ENCODE measurements at places on chromosomes 7 and 10. TPM values are rescaled to one million over a fixed set of nuclear protein-coding genes. Genes with fewer than 3 reads are reported as not detected.

GRCh38 chr10:19245889-19246752 lies 197.5 kb downstream of the MALRD1 start:
- no peaks in the 10 kb centered on the region for H3K27me3 ChIP-seq
- H3K4me3 ChIP-seq = no peak overlapping the region
- no peak for DNase-seq
- no peaks in the 10 kb centered on the region for H3K4me1 ChIP-seq
- H3K36me3 ChIP-seq = no peaks in the 10 kb centered on the region
- no peak overlapping the region for H3K27ac ChIP-seq

DNA sequence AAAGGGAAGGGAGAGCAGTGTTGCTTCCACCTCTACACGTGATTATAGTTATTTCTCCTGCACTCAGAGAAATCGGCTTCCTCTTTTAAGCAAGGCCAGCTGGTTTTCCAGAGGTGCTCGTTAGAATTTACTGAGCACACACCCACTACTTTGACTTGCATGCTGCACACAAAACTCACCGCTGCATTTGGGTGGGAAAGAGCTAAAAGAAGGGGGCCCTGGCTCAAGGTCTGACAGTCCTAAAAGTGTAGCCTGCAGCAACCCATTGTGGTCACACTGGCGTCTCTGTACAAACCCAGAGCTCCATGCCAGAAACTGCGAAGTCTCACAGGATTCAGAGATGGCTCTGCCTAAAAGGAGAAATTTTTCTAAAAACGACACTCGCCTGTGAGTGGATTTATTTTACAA lies 133.7 kb downstream of the SLC25A13 start:
- no peaks in the 10 kb centered on the region for H3K27me3 ChIP-seq
- no peaks in the 10 kb centered on the region for H3K36me3 ChIP-seq
- peak overlapping the region; percentile 16 for H3K4me3 ChIP-seq
- peak; percentile 13 for DNase-seq
- peaks cover 7% of the 10 kb centered on the region for H3K4me1 ChIP-seq
- peak overlapping the region; percentile 49 for H3K27ac ChIP-seq

- no peak overlapping the region for H3K27ac ChIP-seq
- H3K4me3 ChIP-seq = no peak overlapping the region
- H3K4me1 ChIP-seq = no peaks in the 10 kb centered on the region
- no peak for DNase-seq
- no peaks in the 10 kb centered on the region for H3K27me3 ChIP-seq
- H3K36me3 ChIP-seq = no peaks in the 10 kb centered on the region
Observed at GRCh38 chr7:92656121-92656520, 65.9 kb upstream of the FAM133B start.

- H3K27me3 ChIP-seq = no peaks in the 10 kb centered on the region
- H3K36me3 ChIP-seq = no peaks in the 10 kb centered on the region
- no peak overlapping the region for H3K27ac ChIP-seq
- no peak for DNase-seq
Observed at GRCh38 chr10:131575877-131576276, 264.4 kb upstream of the TCERG1L start.

DNA sequence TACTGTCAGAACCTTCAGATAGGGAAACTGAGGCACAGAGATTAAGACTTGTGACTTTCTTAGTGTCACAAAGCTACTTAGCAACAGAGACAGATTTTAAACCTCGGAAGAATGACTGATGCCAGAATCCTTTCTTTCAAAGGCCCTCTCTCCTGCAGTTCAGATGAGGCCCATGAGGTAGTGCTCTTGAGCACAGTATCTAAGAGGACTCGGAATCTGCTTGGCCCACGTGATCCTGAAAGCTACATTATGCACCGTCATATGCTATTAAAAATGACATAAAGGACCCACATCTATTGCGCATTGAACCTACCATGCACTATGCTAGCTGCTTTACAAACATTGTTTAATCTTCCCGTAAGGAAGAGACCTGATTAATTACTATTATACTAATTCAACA lies 355.9 kb downstream of the SFMBT2 start:
- no peaks in the 10 kb centered on the region for H3K4me1 ChIP-seq
- no peak for DNase-seq
- H3K4me3 ChIP-seq = no peak overlapping the region
- H3K27ac ChIP-seq = no peak overlapping the region

Gene WEE2
- polyA plus RNA-seq = 0.11 TPM

Gene LIPF
- not detected for polyA plus RNA-seq

Gene ZNF503
- 21.1 TPM for polyA plus RNA-seq

- H3K27me3 ChIP-seq = no peaks in the 10 kb centered on the region
- peak; percentile 69 for DNase-seq
- no peak overlapping the region for H3K4me3 ChIP-seq
- H3K27ac ChIP-seq = peak overlapping the region; percentile 73
Observed at GRCh38 chr7:75054744-75055143, 18.9 kb downstream of the RCC1L start.

DNA sequence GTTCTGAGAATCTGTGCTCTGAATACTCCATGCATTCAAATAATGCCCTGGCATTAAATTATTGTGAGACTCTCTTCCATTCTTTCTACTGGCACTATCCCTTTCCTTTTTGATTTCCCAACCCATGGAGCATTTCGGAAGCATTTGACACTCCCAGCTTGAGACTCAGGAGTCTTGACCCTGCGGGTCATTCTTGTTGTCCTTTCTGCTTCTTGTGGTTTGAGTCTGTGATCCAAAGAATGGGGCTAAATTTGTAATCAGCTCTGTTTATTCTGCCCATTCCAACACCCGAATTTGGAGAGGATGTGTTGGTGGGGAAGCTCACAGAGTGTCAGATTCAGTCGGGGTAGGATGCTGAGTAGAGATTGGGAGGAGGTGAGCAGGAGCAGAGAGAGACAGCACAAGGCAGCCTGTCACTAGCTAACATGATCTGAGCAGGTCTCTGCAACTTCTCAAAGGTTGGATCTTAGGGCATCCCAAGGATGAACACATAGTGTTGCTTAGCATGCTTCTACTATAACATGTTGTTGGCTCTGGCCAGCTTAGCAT lies 80.4 kb upstream of the BMPER start:
- H3K36me3 ChIP-seq = no peaks in the 10 kb centered on the region
- no peak for DNase-seq
- no peak overlapping the region for H3K27ac ChIP-seq
- H3K27me3 ChIP-seq = no peaks in the 10 kb centered on the region
- no peaks in the 10 kb centered on the region for H3K4me1 ChIP-seq
- H3K4me3 ChIP-seq = no peak overlapping the region

DNA sequence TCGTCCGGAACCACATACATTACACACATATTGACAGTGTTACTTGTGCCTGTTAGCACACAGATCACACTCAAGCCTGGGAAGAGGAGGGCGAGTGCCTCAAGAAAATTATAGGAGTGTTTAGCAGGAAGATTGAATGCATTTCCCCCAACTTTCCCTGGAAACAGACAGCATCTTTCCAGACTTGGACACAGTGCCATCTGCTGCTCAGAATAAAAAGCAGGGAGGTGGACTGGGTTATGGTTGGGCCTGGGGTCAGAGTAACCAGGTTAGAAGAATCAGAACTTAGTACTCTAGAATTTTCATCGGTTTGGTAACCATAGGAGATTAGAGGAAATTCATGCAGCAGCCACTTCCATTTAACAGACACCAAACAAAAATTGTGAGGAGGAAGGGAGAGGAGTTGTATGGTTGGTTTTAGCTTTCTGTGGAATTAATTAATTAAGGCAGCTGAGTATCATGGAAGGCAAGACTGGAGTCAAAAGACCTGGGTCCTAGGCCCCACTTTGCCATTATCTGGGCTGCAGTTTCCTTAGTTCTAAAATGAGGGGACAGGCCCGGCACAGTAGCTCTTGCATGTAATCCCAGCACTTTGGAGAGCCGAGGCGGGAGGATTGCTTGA lies 43.4 kb upstream of the OPTN start:
- no peaks in the 10 kb centered on the region for H3K36me3 ChIP-seq
- no peaks in the 10 kb centered on the region for H3K27me3 ChIP-seq
- no peaks in the 10 kb centered on the region for H3K4me1 ChIP-seq
- H3K27ac ChIP-seq = no peak overlapping the region

DNA sequence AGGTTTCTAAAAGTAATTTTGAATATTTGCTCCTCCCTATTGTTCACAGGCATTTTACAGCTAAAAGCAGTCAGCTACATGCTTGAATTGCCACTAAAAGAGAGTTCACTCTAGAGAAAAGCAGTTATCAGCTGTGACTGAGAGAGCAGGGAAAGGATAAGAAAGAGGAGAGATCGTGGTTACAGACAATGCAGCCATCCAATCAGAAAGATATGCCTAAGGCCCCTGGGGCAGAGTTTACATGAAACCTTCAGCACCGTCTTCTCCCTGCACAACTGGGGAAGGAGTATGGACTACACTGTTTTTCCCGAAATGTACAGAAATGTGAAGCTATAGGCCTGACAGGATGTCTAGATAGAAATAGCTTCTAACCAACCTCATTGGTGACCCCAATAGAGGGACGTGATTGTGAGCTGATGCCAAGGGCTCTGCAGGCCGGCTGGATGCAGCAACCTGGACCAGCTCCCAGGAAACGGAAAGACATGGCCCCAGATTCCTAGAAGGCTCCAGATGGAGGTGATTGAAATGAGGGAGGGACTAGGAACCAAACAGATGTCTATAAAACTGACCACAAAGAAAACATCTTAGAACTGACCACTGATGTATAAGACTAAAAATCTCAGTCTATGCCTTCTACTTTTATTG lies 3.2 kb upstream of the VSTM4 start:
- H3K27me3 ChIP-seq = no peaks in the 10 kb centered on the region
- peaks cover 8% of the 10 kb centered on the region for H3K4me1 ChIP-seq
- DNase-seq = no peak
- no peak overlapping the region for H3K27ac ChIP-seq
- H3K36me3 ChIP-seq = no peaks in the 10 kb centered on the region
- H3K4me3 ChIP-seq = no peak overlapping the region

- no peak overlapping the region for H3K27ac ChIP-seq
- no peak for DNase-seq
- H3K4me1 ChIP-seq = no peaks in the 10 kb centered on the region
Observed at GRCh38 chr10:1677307-1677939, 59.9 kb downstream of the ADARB2 start.

DNA sequence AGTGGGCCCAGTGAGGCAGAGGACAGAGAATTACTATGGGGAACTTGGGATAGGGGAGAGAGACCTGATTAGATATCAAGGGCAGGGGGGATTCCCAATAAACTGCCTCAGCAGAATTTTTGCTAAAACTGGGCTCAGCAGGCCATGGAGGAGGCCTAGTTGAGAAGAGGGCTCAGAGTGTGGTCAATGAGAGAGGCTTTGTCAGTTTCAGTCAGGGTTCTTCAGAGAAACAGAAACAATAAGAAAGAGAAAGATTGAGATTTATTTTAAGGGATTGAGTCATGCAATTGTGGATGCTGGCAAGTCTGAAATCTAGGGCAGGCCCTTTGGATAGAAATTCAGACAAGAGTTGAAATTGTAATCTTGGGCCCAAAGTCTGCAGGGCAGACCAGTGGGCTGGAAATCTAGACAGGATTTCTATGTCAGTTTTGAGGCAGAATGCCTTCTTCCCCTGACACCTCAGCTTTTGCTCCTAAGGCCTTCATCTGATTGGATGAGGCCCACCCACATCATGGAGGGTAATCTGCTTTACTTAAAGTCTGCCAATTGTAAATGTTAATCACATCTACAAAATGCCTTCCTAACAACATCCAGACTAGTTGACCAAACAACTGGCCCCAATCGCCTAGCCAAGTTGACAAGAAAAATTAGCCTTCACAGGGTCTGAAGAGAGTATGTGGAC lies 33.5 kb upstream of the CCSER2 start:
- no peak overlapping the region for H3K4me3 ChIP-seq
- no peaks in the 10 kb centered on the region for H3K27me3 ChIP-seq
- no peaks in the 10 kb centered on the region for H3K4me1 ChIP-seq
- no peak overlapping the region for H3K27ac ChIP-seq
- DNase-seq = no peak
- no peaks in the 10 kb centered on the region for H3K36me3 ChIP-seq

Gene SLC26A5
- 0.06 TPM for polyA plus RNA-seq

DNA sequence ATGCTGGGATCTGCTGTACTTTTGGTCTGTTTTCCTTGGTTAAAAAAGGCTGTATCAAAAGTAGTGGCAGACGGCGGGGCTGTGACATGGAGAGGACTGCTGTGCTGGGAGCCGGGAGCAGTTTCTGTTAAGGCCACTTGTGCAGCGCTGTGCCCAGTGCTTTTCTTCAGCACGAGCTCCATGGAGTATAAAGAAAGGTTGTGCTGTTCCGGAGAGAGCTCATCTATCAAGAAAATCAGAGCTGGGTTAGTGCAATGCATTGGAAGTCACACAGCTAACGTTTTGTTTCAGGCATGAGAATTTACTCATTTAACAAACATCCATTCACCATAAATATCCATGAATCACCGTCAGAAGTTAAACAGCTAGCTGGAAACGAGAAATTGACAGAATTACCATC lies 62.0 kb downstream of the KIAA1549 start:
- H3K4me1 ChIP-seq = no peaks in the 10 kb centered on the region
- no peaks in the 10 kb centered on the region for H3K36me3 ChIP-seq
- DNase-seq = no peak
- H3K27me3 ChIP-seq = no peaks in the 10 kb centered on the region

Data from ovary (tissue), 10 donors.